ENCODE measurements at places on chromosomes 7 and 10. TPM values are rescaled to one million over a fixed set of nuclear protein-coding genes. Genes with fewer than 3 reads are reported as not detected.

GRCh38 chr7:79298145-79298760, 155.2 kb downstream of the MAGI2 start:
- DNase-seq, result no peak
- no peak overlapping the region for H3K27ac ChIP-seq
- no peaks in the 10 kb centered on the region for H3K27me3 ChIP-seq
- H3K4me3 ChIP-seq, result no peak overlapping the region
- H3K4me1 ChIP-seq, result no peaks in the 10 kb centered on the region

GRCh38 chr10:91512458-91512857, 102.3 kb downstream of the HECTD2 start:
- H3K4me3 ChIP-seq, result no peak overlapping the region
- DNase-seq, result no peak
- no peaks in the 10 kb centered on the region for H3K27me3 ChIP-seq
- H3K36me3 ChIP-seq, result no peaks in the 10 kb centered on the region

DNA sequence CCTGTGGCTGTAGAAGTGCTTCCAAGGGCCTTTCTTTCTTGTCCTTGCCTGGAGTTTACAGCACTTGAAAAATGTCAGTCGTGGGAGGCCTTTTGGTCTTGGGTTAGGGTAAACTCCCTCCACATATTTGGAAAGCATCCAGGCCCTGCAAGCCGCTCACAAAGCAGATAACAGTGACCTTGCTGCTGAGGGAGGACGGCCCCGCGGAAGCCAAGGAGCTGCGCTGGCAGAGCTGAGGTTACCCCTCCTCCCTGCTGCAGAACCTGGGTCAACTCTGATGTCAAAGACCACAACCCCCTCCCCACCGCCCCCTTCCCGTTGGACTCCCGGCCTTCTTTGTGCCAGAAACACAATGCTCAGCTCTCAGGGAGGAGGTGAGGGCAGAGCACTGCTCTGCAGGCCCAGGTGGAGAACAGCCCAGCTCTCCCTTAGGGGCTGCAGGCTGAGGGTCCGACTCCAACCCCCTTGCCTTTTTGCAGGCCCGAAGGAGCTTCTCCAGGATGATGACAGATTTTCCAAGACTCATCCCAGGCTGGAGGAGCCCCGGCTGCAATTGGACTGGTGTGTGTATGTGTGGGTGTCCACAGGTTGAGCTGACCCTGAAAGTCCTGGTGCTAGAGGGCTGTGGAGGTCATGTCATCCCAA, 957.6 kb upstream of the ZNF722 start:
- no peak for DNase-seq
- no peaks in the 10 kb centered on the region for H3K4me1 ChIP-seq
- H3K27me3 ChIP-seq, result no peaks in the 10 kb centered on the region
- H3K4me3 ChIP-seq, result no peak overlapping the region

GRCh38 chr10:33871061-33871956, 536.8 kb upstream of the NRP1 start:
- H3K36me3 ChIP-seq, result no peaks in the 10 kb centered on the region
- H3K4me3 ChIP-seq, result no peak overlapping the region
- DNase-seq, result no peak
- no peaks in the 10 kb centered on the region for H3K27me3 ChIP-seq

DNA sequence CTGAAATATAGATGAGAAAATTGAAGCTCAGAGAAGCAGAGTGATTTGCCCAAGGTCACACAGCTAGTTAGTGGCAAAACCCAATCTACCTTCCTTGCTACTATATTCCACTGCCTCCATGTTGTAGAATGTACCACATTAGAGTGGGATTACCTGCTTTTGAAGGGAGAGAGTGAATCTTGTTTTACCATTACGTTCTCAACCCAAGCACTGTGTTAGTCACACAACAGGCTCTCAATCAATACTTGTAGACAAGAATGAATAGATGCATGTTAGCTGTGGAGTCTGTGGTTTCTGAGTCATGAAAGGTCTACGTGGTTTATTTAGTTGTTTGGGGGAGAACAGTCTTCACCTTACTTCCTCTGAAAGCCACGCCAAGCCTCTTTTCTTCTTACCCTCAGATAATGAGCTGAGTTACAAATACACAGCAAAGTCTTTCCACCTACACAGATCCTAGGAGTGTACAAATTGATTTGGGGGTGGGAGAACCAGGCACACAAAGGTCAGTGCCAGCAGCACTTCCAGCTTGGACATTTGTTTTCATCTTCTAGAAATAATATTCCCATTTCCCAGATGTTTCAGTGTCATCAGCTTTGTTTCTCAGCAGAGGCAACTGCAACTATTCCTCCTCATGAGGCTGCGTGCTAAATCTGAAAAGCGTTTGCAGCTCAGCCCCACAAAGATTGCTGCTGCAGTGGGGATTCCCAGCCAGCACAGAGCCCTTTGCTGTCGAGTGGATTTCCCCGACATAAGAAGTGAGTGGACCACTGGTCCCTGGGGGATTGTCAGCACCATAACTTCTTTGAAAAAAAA, 71.5 kb upstream of the ADO start:
- peak; percentile 61 for DNase-seq
- peak overlapping the region; percentile 66 for H3K27ac ChIP-seq
- H3K4me1 ChIP-seq, result peaks cover 49% of the 10 kb centered on the region
- no peaks in the 10 kb centered on the region for H3K27me3 ChIP-seq

DNA sequence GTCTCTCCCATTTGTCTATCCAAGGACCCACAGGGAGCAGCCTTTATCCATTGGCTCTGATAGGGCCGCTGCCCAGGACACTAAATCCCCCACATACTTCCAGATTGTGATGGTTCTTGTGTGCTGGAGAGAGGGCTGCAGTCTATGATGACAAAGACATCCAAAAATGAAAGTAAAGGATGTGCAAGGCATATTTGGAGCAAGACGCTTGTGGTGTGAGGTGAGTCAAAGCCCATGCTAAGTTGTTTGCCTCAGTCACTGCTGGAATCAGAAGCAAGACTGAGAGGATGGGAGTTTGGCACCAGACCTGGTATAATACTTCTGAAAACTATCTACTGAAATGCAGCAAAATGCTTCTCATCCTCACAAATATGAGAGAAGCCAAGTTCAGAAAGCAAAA, 22.7 kb downstream of the ZNF22 start:
- H3K4me3 ChIP-seq, result no peak overlapping the region
- no peaks in the 10 kb centered on the region for H3K27me3 ChIP-seq
- H3K27ac ChIP-seq, result no peak overlapping the region

GRCh38 chr7:2095436-2095835, 137.3 kb downstream of the MAD1L1 start:
- no peaks in the 10 kb centered on the region for H3K27me3 ChIP-seq
- H3K4me3 ChIP-seq, result no peak overlapping the region
- no peak overlapping the region for H3K27ac ChIP-seq
- DNase-seq, result no peak
- peaks cover 2% of the 10 kb centered on the region for H3K36me3 ChIP-seq
- H3K4me1 ChIP-seq, result peaks cover 30% of the 10 kb centered on the region

DNA sequence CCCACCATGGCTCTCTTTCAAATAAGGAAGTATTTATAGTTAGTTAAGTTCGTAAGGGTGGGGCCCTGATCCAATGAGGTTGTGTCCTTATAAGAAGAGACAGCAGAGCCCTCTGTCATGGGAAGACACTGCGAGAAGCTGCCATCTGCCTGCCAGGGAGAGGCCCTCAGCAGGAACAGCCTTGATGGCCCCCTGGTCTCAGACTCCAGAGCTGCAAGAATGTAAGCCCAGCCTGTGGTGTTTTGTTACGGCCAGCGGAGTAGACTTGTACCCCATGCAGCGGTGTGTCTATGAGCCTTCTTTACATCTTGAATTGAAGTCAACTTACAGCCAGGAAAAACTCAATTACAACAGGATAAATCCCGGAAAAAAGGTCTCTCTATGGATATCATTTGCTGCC, 14.3 kb upstream of the LARP4B start:
- no peaks in the 10 kb centered on the region for H3K36me3 ChIP-seq
- no peak overlapping the region for H3K27ac ChIP-seq
- no peaks in the 10 kb centered on the region for H3K27me3 ChIP-seq
- H3K4me1 ChIP-seq, result peaks cover 7% of the 10 kb centered on the region
- DNase-seq, result no peak

GRCh38 chr10:79379512-79380124, 32.3 kb downstream of the PPIF start:
- H3K27me3 ChIP-seq, result no peaks in the 10 kb centered on the region
- peak; percentile 20 for DNase-seq
- no peak overlapping the region for H3K4me3 ChIP-seq
- H3K4me1 ChIP-seq, result peaks cover 3% of the 10 kb centered on the region
- no peak overlapping the region for H3K27ac ChIP-seq

GRCh38 chr7:11130012-11130411, 156.3 kb downstream of the PHF14 start:
- peaks cover 6% of the 10 kb centered on the region for H3K36me3 ChIP-seq
- H3K4me3 ChIP-seq, result no peak overlapping the region
- no peaks in the 10 kb centered on the region for H3K4me1 ChIP-seq
- DNase-seq, result no peak
- H3K27ac ChIP-seq, result no peak overlapping the region
- no peaks in the 10 kb centered on the region for H3K27me3 ChIP-seq

- H3K36me3 ChIP-seq, result no peaks in the 10 kb centered on the region
- no peak for DNase-seq
- no peak overlapping the region for H3K27ac ChIP-seq
- H3K4me3 ChIP-seq, result no peak overlapping the region
Observed at GRCh38 chr10:131271195-131271880, 40.2 kb downstream of the TCERG1L start.

GRCh38 chr7:127895814-127896280, 135.4 kb downstream of the LRRC4 start:
- H3K4me1 ChIP-seq, result no peaks in the 10 kb centered on the region
- H3K27ac ChIP-seq, result no peak overlapping the region
- H3K36me3 ChIP-seq, result peaks cover 6% of the 10 kb centered on the region
- no peak for DNase-seq
- no peaks in the 10 kb centered on the region for H3K27me3 ChIP-seq

DNA sequence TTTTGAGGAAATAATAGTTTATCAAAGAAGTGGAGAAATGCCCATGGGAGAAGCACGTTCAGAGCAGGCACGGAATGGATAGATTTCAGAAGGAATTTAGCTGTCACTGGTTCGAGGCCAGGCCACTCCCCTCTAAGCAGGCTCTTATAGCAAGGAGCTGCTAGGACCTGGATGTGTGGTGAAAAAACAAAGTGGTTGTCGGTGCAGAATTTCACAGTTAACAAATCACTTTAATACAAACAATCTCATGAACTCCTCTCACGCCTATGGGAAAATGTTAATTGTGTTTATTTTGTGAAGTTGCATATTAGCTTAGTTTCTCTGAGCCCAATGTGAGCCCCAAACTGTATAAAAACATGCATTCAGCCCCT, 176.3 kb downstream of the PKD1L1 start:
- no peaks in the 10 kb centered on the region for H3K27me3 ChIP-seq
- no peaks in the 10 kb centered on the region for H3K36me3 ChIP-seq
- no peak overlapping the region for H3K4me3 ChIP-seq
- no peak overlapping the region for H3K27ac ChIP-seq
- no peak for DNase-seq

DNA sequence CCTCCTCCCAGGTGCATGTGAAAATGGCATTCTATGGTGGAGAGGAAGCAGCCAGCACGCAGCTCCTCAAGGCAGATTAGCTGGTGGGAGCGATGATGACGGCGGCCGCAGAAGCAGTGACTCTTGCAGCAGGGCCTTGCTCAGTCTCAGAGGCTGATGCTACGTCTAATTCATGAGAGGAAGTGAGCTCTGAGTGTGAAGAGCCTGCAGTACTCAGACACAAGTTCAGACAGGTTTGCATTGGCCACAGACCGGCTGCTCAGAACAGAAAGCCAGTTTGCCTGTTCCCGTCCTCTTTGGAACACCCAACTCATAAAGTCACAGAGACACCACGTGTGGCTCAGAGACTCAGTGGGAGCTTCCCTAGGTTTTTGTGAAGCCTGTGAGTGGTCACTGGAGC, 136.5 kb downstream of the ADARB2 start:
- H3K4me1 ChIP-seq, result no peaks in the 10 kb centered on the region
- DNase-seq, result no peak
- no peak overlapping the region for H3K27ac ChIP-seq
- no peak overlapping the region for H3K4me3 ChIP-seq

GRCh38 chr7:101258243-101258731, 13.4 kb upstream of the FIS1 start:
- H3K4me3 ChIP-seq, result no peak overlapping the region
- H3K4me1 ChIP-seq, result no peaks in the 10 kb centered on the region
- DNase-seq, result no peak
- no peak overlapping the region for H3K27ac ChIP-seq

- H3K36me3 ChIP-seq, result no peaks in the 10 kb centered on the region
- H3K4me3 ChIP-seq, result no peak overlapping the region
- H3K27ac ChIP-seq, result no peak overlapping the region
- DNase-seq, result no peak
- H3K27me3 ChIP-seq, result no peaks in the 10 kb centered on the region
Observed at GRCh38 chr10:75246506-75246905, 10.7 kb upstream of the COMTD1 start.

DNA sequence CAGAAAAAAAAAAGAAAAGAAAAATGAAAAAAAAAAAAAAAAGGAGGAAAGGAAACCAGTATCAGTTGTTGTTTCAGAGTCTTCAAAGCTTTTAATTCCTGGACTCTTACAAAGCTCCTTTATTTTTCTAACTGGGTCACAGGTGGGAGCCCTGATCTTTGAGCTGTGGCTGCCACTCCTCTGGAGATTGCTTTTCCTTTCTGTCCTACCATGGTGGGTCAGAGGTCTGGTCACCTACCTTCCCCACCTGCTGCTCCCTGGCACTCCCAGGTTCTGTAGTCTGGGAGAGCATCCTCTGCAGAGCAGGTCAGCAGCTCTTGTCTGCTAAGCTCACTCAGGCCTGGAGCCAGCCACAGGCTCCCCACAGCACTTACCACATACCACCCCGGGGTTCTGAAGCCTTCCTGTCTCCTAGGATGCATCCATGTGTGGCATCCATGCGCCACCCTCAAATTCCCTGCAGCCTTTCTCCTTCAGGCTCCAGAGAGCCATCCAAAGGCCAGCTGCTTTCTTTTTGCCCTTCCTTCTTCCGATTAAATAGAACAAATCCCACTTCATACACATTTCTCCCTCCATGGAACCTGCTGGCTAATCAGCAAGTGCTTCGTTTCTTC, 73.2 kb upstream of the TPK1 start:
- no peak overlapping the region for H3K27ac ChIP-seq
- H3K4me1 ChIP-seq, result no peaks in the 10 kb centered on the region
- no peak overlapping the region for H3K4me3 ChIP-seq
- H3K27me3 ChIP-seq, result no peaks in the 10 kb centered on the region
- DNase-seq, result no peak

GRCh38 chr10:34999532-34999931, 90.6 kb downstream of the CUL2 start:
- DNase-seq, result no peak
- peaks cover 5% of the 10 kb centered on the region for H3K4me1 ChIP-seq
- H3K27me3 ChIP-seq, result no peaks in the 10 kb centered on the region
- no peak overlapping the region for H3K27ac ChIP-seq
- no peak overlapping the region for H3K4me3 ChIP-seq

TBXAS1 gene
- 5.5 TPM for total RNA-seq

LIPK gene
- total RNA-seq, result not detected

WIPF3 gene
- not detected for total RNA-seq

CDK1 gene
- total RNA-seq, result 1.1 TPM

SHH gene
- total RNA-seq, result not detected
